ENCODE measurements at places on chromosomes 12 and 14.

DNA sequence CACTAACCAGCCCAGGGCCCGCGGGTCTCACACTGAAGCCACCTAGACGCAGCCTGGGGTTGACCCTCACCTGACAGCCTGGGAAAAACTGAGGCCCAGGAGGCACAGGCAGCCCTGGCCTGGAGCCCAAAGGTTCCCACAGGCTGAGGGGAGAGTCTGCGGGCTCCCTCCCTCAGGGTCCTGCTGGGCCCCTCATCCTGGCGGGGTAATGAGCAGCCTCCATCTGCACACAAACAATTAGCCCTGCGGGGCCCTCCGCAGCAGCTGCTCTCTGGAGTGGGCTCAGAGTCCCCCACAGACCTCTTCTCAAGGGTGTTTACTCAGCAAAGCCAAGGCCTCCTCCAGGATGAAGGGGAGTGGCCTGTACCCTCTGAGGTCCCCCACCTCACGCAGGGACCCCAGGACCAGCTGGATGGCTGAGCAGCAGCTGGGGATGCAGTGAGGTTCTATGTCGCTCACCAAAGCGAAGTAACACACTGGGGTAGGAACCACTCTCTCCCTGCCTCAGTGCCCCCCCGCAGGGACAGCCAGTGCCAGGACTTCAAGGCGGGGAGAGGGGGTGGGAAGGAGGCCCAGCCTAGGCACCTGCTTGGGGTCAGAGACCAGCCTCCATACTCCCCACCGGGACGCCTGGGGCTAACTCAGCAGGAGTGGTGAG, 7.3 kb downstream of the AKT1 start:
- no peak for DNase-seq

GRCh38 chr12:25423355-25424050, 129.6 kb downstream of the LMNTD1 start:
- DNase-seq: no peak

DNA sequence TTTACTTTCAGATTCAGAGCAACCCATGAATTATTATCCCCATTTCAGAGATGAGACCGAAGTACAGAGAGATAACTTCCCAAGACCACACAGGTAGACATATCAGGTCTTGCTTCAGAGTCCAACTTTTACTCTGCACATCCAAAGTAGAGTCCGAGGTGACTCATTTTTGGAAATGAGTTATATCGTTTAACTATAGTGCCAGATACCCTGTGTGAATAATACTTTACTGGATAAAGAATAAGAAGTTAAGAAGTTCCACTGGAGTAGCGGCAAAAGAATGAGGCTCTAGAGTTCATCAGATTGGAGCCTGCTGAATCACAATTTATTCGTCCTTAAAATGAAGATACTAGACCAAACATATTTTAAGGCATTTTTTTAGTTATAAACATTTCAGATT, 124.7 kb downstream of the EPS8 start:
- DNase-seq: no peak

DNA sequence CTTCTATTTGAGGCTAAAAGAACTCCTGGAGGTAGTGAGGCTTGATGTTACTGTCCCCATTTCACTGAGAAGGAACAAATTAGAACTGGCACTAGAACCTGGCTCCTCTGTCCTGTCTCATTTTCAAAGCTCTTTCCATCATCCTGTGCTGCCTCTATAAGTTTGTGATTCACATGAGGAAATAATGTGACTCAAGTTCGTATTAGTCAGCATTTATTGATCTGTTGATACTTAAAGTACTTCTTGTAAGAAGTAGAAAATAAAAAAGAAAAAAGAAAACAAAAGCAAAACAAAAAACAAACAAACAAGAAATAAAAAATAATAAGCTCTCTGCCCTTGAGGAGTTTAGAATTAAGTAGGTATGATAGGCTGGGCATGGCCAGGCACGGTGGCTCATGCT, 2.3 kb upstream of the ESPL1 start:
- DNase-seq: no peak

- DNase-seq: no peak
Observed at GRCh38 chr12:130433411-130433810, 95.7 kb downstream of the PIWIL1 start.

DNA sequence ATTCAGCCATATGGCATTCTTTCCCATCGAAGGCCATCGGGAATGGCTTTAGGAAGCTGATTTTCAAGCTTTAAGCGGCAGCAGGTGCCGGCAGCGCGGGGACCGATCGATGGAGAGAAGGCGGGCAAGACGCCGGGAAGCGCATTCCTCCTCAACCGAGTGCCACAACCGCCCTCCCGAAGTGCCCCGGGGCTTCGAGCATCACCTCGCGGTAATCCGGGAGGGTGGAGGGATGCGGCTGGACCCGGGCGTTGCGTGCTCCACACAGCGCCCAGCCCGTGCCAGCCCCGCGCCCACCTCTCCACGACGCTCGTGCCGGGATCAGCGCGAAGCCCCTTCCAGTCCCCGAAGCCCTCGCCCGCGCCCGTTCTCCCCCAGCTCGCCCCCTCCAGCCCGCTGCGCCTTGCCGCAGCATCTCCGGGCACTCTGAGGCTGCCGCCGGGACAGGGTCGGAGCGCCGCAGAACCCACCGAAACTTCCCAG, 3.2 kb downstream of the USP44 start:
- DNase-seq: no peak

DNA sequence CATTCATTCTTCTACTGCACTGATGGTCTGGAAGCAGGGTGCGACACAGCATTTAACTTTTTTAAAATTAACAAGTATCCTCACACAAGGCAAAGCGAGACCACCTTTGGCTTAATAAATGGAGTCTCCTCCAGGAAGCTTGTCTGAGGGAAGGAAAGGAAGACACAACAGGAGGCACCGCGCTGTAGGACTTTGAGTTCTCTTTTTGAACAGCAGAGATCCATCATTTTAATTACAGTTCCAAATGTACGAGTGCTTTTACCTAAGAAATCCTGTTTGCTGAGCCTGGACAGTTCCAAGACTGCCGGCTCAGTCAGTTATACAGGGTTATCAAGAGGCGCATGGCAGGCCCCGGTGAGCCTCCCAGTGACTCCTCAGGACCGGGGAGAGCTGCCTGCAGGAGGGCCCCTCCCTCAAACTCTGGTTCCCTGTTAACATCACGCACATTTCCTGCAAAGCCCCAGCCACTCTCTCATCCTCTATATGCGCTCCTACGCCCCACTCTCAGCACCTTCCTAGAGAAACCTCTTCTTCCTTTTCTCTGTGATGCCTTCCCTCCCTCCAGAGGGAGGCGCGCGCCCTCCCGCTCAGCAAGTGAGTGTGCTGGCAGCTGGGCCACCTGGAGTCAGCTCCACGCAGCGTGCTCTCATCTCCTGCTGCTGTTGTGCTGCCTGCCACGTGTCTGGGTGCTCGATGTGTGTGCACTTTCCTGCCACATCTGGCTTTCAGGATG, 46.1 kb downstream of the STX2 start:
- no peak for DNase-seq

- no peak for DNase-seq
Observed at GRCh38 chr12:113987261-113988063, 21.3 kb upstream of the RBM19 start.

DNA sequence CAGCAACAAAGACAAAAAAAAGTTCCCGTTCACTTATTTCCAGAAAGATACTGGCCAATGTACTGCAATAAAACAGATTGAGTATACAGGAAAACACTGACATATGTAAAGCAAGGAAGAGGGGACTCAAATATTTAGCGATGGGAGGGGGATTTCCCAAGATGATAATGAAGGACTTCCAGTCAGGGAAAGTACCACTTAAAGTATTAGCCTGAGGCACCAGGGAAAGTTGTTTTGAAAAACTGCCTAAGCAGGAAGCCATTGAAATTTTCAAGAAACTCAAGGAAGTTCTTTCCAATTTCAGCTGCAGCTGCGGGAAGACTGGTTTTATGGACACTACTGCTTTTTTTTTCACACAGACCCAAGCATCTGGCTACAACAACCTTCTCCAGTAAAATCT, 1007.4 kb upstream of the NOVA1 start:
- DNase-seq: no peak

DNA sequence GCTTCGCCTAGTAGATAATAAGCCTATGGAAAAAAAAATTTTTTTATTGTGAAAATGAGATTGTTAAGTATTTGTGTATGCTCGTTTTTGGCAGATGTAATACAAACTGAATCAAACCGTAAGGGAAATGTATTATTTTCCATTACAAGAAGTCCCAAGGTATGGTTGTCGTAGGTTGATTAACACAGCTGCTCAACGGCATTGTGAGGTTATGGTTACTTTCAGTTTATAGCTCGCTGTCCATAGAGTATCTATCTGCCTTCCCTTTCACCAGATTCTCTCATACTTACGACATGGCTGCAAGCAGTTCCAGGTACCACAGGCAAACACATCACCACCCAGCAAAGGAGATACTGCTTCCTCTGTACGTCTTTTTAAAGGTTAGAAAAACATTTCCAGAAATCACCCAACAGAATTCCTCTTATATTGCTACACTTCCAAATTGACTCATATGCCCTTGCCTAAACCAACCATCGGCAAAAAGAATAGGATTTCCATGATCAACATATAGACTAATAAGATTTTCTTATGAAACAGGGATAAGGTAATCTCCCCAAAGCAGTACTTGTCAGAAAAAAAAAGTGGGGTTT, 338.6 kb downstream of the SYT1 start:
- no peak for DNase-seq

- peak; percentile 81 for DNase-seq
Observed at GRCh38 chr12:93137656-93138612, 208.8 kb upstream of the EEA1 start.

DNA sequence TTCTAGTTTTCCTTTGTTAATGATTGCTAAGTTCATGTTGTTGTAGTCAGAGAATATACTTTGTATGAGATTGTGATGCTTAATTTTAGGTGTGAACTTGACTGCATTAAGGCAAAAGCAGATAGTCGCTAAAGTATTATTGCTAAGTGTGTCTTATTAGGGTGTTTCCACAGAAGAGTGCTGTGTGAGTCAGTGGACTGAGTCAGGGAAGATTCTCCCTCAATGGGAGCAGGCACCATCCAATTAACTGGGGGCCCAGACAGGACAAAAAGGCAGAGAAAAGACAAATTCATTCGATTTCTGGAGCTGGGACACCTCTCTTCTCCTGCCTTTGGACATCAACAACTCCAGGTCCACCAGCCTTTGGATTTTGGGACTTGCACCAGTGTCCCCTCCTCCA, 48.5 kb downstream of the BAZ1A start:
- DNase-seq: peak; percentile 17

GRCh38 chr12:96989916-96990315, 82.9 kb downstream of the NEDD1 start:
- no peak for DNase-seq

DNA sequence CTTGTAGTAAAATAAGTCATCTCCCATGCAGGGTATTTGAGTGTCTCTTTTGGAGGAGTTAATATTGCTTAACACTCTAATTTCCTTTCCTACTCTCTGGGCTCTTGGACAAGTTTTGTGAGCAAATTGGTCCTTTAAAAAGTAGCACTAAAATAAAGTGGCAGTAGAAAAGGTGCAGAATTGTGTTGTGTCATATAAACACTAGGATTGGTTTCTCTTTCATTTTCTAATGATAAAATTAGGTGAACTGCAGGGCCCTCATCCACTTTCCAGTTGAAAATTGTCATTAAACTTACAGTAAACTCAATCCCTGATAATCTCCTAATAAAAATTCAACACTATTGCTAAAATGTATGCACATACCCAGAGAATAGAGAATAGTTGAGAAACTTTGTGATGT, 42.6 kb upstream of the REP15 start:
- no peak for DNase-seq

- DNase-seq: no peak
Observed at GRCh38 chr14:33014710-33015109, 76.0 kb downstream of the NPAS3 start.

- DNase-seq: no peak
Observed at GRCh38 chr12:85179680-85180270, 100.2 kb upstream of the ALX1 start.

GRCh38 chr14:20198991-20199390, 8.3 kb downstream of the OR11G2 start:
- no peak for DNase-seq

- no peak for DNase-seq
Observed at GRCh38 chr12:105030820-105031807, 45.0 kb downstream of the NOPCHAP1 start.

DNA sequence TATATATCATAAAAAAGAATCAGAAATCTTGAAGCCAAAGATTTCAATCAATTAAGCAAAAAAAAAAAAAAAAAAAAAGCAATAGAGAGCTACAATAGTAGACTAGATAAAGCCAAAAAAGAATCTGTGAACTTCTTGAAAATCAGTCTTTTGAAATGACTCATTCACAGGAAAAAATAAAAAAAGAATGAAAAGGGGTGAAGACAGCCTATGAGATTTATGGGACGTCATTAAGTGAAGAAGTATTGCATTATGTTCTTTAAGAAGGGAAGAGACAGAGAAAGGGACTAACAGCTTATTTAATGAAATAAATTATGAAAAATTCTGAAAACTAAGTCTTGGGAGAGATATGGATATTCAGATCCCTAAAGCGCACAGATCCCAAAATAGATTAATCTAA, 103.8 kb downstream of the ACSS3 start:
- DNase-seq: no peak

DNA sequence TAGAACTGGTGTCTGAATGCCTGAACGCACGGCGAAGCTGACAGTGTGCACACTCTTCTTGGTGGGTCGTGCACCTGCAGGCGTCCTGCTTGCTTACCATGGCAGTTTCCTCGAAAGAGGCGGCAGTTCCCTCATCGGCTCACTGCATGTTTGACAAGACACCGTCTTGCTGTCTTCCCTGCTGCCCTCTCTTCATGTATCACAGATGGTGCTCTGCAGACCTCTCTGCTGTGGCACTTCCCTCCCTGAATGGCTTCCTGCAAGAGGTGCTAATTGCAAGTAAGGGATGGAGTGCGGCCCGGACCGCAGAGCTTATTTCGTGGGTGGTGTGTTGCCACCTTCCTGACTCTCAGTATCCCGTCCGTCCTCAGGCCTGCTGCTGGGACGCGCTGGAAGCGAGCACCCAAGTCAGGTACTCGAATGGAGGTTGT, 156.7 kb upstream of the RTL1 start:
- DNase-seq: no peak

- no peak for DNase-seq
Observed at GRCh38 chr12:50101663-50102062, 2.1 kb upstream of the GPD1 start.

GRCh38 chr14:72480464-72481243, 413.2 kb downstream of the DPF3 start:
- no peak for DNase-seq

- peak; percentile 52 for DNase-seq
Observed at GRCh38 chr12:26831951-26832821, 808 bp downstream of the ITPR2 start.

DNA sequence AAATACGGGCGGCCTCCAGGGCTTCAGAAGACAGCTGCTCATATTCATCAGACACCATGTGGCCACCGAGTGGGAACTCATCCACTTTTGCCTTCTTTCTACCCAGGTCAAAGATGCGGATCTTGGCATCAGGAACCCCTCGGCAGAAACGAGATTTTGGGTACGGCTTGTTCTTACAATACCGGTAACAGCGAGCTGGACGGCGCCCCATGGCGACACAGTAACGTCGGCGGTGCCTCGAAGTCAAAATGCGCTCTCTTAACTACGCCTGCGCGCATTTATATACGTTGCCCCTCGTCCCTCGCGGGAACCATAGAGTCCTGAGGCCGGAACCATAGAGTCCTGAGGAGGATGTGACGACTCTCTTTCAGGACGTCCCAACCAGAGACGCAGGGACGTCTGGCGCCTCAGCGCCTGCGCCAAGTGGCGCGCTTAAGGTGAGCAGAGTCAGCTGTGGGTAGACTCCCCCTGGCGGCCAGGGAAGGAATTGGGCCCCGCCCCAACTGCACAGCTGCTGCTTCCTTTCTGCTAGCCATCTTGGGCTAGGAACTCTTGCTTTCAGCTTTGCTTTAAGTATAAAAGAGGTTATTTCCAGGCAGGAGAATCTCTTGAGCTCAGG, at the start of gene RPL10L:
RPL10L (minus strand) TSS at position 256 of the 619 bp plus-strand sequence; CDS start at position 211, 45 bp downstream.
- DNase-seq: no peak

Data from GM04504 (cell line).